Activated gamma-delta T cell treated with Interleukin-2 at 50 U/mL for 16 hours (primary cell): ENCODE measurements at places on chromosomes 12 and 14.
A peak's percentile ranks its signal among the peaks of the same experiment; 100 is the strongest.

GRCh38 chr12:79056775-79057174 lies 192.2 kb downstream of the SYT1 start:
- no peak for DNase-seq

DNA sequence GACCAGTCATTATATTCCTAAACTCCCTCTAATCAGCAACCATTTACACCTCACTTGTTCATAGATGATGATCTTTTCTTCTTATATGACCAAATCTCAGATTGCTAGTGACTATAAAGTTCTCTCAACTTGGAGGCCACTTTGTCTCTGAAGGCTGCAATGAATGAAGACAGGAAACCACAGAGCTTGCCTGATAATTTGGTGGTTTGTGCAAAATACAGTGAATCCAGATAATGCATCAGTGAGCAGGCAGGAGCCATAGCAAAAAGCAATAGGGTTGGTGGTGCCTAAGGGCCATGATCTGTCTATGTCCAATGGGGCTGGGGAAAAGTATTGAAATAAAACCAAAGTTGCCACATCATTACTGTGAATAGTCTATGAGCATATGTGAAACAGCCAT lies 123.8 kb upstream of the LRFN5 start:
- DNase-seq = no peak

- DNase-seq = no peak
Observed at GRCh38 chr12:111368291-111368787, 556 bp downstream of the PHETA1 start.

DNA sequence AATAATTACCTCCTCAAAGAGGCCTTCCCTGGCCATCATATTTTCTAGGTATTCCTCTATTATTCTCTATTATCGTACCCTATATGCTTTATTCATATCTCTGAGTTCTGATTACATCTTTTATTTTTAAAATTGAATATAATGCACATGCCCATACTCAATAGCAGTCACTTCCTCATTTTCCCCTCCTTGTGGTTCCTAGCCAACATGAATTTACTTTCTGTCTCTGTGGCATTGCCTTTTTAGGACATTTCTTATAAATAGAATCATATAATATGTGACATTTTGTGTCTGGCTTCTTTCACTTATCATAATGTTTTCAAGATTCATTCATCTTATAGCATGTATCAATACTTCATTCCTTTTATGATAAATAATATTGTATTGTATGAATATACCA lies 74.4 kb upstream of the TRHDE start:
- DNase-seq = no peak

DNA sequence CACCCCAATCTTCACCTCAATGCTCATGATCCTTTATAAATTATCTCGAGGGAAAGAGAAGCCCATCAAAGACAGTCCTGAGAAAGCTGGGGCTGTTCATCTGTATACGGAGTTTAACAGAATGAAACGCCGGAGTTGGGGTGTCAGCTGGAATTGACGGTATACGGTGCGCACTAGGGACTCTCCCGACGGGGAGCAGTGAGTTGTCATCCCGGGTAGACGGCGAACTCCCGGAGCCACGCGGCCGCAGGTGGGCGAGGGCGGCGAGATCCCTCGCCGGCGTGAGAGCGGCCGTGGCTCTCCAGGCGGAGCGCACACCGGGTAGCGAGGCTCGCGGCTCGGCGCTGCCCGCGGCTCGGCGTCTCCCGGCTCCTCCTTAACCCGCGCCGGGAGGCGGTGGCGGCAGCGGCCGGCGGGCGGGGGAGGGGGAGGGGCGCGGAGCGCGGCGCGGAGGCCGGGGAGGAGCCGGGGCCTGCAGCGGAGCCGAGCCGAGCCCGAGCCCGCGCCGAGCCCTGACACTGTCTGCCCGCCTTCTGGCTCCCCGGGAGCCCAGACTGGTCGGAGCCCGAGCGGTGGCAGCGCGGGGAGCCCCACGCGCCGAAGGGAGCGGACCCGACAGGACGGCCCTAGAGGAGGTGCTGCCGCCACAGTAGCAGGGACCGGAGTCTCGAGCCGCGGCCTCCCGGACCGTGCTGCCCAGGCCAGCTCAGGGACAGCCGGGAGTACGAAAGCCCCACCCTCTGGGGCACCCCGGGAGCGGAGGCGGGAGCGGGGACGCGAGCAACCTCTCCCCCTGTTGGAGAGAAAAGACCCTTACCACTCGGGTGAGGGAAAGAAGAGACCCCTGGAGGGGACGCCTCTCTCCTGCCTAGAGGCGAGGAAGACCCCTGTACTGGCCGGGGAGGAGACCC lies at the start of gene FOXJ2:
TSS of gene FOXJ2 (plus strand) at position 475 of the 911 bp plus-strand sequence. CDS start 7,117 bp downstream, outside the sequence.
- peak; percentile 79 for DNase-seq

DNA sequence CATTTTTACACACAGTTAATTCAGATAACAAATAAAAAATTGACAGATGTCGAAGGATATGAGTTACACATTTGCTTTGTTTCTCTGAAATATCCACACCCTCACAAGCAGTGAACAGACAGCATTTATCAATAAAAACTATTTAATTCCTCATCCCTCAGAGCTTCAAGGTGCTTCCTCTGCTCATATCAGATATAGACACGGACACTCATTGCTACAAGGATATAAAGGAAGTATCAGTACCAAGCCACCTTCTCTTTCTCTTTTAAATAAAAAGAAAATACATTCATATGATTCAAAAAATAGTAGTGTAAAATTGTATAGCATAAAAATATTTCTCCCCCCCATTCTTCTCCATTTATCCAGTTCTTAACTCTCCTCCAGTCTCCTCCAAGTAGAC lies 21.9 kb upstream of the MAGOHB start:
- no peak for DNase-seq
